Right cardiac atrium (tissue), 5 donors: ENCODE measurements at places on chromosomes 1 and 21. TPM values are rescaled to one million over a fixed set of nuclear protein-coding genes. Genes with fewer than 3 reads are reported as not detected.
A peak's percentile ranks its signal among the peaks of the same experiment; 100 is the strongest.

MSH4 gene
- 0.68 TPM for total RNA-seq

KCNK1 gene
- 95.6 TPM for total RNA-seq

NFIA gene
- total RNA-seq = 108 TPM

OR2L2 gene
- total RNA-seq = not detected

TMPRSS3 gene
- not detected for total RNA-seq

CLDN17 gene
- not detected for total RNA-seq

KCND3 gene
- total RNA-seq = 30.4 TPM

- no peak for DNase-seq
Measured at GRCh38 chr1:185473186-185473585, 156.1 kb upstream of the IVNS1ABP start.

- DNase-seq = no peak
Measured at GRCh38 chr1:44281962-44282703, 68.9 kb downstream of the DMAP1 start.

DNA sequence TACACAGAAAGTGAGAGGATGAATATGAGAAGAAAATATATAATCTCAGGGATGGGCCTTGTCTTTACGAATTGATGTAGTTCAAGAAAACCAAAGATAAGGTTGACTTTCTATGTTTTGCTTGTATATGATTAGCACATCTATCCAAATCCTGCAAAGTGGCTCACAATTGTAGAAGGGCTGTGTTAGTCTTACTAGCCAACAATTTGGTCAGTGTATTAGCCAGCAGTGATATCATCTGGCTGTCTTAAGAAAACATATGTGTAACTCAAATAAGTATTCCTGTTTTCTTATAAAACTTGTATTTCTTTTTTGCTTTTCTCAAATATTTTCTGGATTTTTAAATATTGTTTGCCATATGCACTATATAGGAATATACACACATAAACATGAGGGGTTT is 5.5 kb downstream of the SDCCAG8 start:
- no peak for DNase-seq

DNA sequence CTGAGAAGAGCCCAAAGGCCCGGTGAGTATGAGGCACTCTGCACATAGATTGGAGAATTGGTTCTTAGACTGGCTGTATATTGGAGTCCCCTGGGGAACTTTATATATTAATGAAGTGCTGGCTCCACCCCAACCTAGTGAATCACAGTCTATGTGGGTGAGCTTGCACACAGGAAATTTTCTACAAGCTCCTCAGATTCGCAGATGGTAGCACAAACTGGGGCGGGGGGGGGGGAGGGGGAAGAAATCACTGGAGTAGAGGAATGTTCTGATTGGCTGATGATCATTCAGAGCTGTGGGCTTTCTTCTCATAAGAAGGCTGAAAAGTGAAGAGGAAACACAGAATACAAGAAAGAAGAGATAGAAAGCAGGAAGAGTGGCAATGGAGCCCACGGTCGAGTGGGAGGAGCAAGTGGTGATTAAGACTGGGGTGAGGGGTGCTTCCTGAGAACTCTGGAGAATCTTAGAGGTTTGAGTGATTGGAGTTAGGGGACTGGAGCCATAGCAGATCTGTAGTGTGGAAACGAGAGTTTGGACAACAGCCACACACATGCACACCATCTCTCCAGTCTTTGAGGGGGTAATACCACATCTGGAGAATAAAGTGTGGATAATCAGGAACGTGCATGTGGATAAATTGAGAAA is 465.9 kb upstream of the DAB1 start:
- DNase-seq = no peak

- no peak for DNase-seq
Measured at GRCh38 chr1:197200272-197200899, 53.9 kb upstream of the ASPM start.

GRCh38 chr1:147719029-147719698 is 41.2 kb downstream of the GJA5 start:
- no peak for DNase-seq

DNA sequence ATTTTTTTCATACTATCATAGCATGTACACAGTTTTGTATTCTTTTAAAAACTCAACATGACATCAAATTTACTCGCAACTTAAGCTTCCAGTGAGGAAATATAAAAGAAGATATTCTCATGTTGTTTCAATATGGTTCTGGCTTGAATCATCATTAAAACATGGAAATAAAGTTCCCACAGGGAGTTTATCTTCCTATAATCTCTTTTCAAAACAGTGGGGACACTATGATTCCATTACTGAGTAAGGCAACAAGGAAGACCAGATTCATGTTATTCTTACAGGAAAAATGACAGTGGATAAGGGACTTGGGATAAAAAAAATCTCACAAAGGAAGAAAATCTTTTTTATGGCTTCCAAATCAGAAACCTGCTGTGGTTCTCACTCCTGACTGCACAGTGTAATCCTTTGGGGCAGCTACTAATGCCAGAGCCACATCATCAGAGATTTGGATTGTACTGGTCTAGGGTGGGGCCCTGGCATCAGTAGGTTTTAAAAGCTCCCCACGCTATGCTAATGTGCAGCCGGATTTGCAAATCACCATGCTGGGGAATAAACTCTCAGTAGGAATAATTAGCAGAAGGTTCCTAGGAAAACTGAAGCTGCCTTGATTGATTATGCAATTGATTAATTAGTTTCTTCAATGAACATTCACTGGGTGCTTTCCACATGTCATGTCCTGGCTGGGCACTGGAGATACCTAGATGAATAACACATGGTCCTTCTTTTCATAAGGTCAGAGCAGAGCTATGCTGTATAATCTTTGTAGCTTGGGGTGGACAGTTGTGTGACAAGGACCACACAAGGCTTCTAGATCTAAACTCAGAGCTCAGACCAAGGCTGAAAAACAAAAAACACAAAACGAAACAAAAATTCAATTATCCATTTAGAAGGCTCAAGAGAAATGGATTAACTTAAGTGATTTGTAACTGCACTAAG is 71.1 kb upstream of the C8B start:
- no peak for DNase-seq

DNA sequence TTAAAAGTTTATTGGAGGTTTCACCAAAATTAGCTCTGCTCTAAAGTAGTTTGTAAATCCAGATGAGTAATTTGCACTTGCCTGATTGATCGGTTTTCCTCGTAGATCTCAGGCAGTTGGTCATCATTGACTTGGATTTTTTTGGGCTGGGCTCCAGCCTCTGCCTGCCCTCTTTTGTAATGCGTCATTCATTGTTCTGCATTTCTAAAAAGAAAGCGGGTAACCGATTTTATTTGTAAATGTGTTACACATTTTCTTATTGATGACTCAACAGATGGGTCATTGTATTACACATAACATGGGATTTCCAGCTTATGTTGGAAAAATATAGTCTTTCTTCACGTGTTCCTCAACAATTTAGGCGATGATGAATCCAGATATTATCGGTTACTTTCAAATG is 5.5 kb downstream of the ETS2 start:
- DNase-seq = no peak

GRCh38 chr1:111553196-111553595 is 49.8 kb upstream of the ADORA3 start:
- DNase-seq = no peak

DNA sequence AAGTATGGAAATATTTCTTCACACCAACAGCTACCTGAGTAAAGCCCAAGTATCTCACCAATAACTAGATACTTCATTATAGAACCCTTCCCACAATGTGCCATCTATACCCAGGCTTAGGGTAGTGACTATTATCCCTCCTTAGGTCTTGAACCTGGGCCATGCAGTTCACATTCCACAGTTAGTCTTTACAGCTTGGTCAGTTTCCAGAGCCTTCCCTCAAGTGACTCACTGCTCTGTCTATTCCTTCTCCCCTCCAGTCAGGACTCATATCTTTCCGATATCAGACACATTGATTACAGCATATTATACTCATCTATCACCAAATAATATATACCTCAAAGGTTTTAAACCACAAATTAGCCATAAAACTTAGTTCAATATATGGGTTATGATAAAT is 23.6 kb downstream of the VAMP4 start:
- DNase-seq = no peak

- no peak for DNase-seq
Measured at GRCh38 chr1:155127967-155128754, 485 bp downstream of the EFNA1 start.

- peak; percentile 72 for DNase-seq
Measured at GRCh38 chr1:21308847-21309652, 18.8 kb upstream of the ECE1 start.

DNA sequence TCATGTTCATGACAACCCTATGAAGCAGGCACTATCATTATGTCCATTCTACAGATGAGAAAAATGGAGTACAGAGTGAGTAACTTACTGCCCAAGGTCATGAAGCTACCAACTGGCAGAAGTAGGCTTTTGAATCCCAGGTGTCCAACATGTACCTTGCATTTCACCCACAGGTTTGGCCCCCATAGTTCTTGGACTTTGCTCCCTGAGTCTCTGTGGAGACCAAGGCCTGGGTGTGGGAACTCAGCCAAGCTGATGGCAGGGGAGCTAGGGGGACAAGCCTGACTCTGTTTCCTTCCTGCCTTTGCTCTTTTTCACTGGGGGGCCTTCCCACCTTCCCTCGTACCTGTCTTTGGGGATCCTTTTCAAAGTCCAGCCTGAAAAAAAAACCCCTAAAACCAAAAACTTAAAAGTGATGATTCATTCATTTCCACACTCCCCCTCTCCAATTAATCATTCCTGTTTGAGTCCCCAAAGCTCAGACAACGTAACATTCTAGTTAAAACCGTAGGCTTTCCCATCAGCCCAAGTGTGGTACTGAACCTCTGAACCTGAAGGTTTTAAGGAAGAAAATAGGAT is 8.5 kb upstream of the TTC22 start:
- no peak for DNase-seq

DNA sequence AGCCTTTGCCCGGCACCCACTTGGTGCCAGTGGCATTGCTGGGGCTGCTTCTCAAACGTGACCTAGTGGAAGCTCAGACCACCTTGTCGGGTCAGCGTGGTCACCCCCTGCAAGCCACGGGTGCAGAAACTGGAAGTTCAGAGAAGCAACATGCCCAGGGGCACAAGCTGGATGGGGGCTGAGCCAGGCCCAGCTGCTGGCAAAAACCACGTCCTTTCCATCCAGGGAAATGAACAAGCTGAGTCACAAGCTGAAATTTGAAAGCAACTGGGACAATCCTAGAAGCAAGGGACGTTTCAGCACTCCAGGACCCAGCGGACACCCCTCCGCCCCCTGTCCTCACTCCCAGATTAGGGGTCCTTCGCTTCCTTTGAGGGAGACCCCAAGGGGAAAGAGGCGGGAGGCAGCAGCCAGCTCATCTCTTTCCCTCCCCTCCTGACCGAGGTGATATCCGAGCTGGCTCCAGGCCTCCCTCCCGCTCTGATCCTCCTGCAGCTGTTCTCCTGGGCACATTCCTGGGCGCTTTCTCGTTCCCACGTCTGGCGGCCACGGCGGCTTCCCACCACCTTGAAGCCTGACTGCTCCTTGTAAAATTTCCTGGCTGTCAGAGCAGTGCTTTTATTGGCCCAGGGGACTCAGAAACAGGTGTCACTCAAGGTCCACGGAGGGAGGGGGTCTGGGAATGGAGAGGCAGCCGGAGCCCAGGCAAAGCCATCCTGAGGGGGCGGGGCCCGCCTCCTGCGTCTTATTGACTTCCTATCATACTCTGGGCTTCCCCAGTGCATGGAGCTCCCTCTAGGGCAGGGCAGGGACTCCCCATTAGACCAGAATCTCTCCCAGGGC is 62.8 kb downstream of the PAX7 start:
- no peak for DNase-seq

DNA sequence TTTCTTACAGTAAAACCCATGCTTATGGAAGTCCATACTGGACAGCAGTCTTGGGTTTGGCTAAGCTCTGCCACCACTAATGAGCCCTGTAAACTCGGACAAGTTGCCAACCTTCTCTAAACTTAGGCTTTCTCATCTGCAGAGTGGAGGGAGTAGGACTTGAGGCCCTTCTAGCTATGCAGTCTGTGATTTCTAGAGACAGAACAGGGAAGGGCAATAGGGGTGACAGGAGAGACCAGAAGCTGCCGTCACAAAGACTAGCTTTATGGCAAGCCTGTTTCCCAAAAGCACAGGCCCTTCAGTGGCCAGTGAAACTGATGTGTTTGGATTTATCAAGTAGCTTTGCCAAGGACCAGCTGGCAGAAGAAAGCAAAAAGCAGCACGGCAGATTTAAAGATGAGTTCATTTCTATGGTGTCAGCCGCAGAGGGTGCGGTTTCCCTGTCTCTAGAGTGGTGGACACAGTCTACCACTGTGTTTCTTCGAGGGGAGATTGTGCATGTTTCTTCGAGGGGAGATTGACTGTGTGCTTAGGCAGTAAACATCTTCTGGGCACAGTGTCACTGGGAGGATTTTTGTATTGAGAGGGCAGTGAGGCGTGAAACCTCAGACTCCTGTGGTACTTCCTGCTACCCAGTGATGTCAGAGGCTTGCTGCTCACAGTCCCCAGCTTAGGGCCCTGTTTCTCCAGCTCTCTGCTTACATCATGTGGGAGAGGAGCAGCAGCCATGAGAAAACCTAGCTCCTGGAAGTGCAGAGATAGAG is 119.0 kb downstream of the ROR1 start:
- no peak for DNase-seq

GRCh38 chr21:34648739-34649297 is 20.0 kb upstream of the CLIC6 start:
- DNase-seq = no peak

GRCh38 chr1:52186449-52186848 is 44.6 kb downstream of the ZFYVE9 start:
- no peak for DNase-seq
